ENCODE measurements at places on chromosomes 1 and 21.

DNA sequence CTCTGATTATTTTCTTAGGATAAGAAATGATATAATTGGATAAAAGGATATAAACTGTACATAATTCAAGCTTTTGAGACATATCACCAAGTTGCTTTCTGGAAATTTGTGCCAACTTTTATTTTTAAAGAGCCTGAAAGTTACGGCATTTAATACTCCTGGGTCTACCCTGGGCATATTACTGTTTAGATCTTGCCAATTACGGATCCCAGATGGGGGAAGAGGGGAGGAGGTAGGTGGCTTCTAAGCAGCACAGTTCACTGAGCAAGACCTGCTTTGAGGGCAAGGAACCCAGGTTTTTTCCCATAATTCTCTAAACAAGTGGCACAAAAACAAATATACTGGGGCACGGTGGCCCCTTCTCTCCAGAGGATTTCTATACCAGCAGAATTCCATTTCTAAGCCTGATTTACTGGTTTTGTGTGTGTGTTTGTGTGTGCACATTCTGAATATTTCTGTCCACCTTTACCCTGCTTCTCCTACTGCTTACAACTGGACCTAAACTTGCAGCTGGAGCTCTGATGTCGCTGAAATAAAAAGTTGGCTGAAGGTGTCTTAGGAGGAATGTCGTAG, 76.7 kb downstream of the LAMC2 start:
- DNase-seq, result no peak

DNA sequence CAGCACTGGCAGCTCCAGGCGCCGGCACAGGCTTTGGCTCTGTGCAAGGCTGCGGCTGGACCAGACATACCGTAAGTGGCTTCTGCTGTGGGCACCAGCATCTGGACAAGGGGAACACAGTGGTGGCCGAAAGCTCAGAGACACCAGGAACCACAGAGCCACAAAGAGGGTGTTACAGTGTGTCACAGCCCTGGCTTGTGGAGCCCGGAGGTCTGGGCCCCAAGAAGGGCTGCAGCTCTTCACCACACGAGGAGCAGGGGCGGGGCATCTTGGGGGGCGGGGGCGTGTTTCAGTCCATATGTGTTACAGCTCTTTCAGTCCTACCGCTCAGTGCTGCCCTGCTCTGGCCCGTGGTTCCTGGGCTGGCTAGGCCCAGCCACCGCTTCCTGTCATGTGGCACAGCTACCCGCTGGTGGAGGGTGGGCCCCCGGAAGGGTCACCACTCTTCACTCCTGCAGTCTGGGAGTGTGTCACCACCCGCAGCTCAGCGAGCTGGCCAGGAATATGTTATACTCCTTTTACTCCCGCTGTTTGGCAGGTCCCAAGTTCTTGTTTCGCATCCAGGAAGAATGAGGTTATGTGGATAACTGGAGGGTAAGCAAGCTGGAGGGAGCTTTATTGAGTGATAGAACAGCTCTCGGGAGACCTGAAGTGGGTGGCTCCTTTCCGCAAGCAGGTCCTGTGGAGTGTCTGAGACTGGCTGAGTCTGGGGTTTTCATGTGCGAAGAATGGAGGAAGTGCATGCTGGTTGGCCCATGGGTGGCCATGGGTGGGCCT, 3.3 kb upstream of the LSM10 start:
- no peak for DNase-seq

DNA sequence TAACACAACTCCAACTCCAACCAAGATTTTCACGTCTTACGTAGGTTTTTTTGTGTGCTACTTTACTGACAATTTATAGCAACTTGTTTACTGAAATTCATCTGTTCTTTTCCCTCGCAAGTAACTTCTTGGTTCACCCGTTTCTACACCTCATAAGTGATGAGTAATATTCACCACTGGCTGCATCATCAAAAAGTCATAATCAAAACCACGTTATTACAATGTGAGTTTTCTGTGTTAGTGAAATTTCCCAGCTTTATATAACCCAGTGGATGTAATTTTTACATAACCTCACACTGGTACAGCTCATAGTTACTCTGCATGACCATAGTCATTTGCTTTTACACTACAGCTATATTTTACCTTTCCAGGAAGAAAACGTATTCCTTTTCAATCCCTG, 401.1 kb upstream of the LYPLAL1 start:
- no peak for DNase-seq

- no peak for DNase-seq
Observed at GRCh38 chr1:12285496-12286143, 55.8 kb downstream of the VPS13D start.

DNA sequence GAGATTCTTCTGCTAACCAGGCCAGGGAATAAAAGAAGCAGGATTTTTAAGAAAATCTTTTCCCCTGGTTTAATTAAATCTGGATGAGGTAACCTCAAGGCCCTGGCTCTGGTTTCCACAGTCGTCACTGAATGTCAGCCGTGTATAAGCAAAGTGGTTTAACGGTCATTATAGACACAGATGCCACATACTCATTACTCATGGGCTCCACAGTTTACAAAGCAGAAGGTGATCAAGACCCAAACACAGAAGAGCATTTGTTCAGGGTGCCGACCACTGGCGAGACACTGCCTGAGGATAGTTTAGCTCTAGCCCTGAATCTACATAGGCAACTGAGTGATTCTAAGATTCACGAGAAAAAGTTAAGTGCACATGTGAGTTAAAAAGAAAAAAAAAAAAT, 27.8 kb upstream of the RAP1GAP start:
- no peak for DNase-seq

- no peak for DNase-seq
Observed at GRCh38 chr1:201760516-201760915, 68.4 kb upstream of the IPO9 start.

GRCh38 chr1:88990426-88990825, 2.0 kb downstream of the KYAT3 start:
- DNase-seq, result no peak

- DNase-seq, result no peak
Observed at GRCh38 chr1:108732398-108732797, 14.1 kb upstream of the STXBP3 start.

GRCh38 chr1:164723296-164723798, 164.4 kb downstream of the PBX1 start:
- DNase-seq, result no peak

DNA sequence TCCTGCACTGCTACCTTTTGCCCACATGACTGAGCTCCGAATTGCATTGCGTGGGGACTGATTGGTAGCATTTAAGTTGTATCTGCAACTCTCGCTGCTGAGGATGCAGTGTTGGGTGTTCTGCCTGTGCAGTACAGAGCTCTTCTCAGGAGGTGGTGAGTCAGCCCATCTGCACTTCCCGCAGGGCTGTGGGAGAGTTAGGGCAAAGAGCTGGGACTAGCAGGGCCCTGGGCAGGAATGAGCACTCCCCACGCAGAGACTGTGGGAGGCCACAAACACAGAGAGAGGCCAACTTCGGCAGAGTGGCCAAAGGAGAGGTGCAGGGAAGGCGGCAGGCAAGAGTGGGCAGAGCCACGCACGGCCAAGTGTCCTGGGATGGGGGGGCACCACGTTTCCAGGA, 244.7 kb downstream of the SIPA1L2 start:
- DNase-seq, result no peak

DNA sequence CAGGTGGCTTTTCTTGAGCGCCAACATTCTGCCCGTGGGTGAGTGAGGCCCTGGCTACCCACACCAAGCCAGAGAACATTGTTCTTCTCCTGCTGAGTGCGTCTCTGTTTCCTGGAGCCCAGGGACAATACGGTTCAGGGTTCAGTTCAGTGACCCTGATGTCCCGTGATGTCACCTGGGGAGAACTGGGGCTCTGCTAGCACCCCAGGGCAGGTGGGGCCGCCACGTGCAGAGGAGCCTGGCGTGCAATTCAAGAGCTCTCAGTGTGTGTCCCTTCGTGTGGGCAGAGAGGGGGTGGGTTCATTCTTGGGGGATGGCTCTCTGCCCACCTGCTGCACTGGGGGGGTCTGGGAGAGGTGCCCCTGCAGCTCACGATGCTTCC, 18.2 kb upstream of the PEX10 start:
- no peak for DNase-seq

DNA sequence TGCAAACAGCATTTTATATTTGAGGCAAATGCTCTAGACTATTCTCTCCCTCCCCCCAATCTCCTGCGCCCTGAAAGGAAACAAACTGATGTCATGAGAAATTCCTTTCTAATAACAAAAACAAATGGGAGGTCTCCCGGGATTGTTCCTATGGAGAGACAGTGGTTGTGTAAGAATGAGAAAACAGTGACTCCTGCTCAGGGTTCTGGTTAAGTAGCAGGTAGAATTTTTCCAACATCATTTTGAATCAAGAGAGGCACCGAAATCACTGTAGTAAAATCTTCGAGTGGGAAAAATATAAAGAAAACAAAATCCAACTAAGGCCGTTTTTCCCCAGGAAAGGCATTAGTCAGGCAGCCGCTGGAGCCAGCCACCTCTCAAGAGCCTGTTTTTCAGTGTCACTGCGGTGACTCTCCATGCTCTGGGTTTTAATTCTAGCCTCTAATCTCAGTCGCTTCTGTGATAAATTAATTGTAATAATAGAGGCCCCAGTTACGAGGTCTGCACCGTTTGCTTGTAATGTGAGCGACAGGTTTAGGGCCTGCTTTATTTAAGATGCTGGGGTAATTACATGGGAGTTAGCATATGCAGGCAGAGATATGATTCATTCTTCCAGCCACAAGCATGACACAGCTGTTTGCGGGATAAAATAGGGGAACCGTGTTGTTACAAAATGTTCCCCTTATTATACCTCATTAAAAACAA, 80.3 kb downstream of the RNF220 start:
- no peak for DNase-seq

DNA sequence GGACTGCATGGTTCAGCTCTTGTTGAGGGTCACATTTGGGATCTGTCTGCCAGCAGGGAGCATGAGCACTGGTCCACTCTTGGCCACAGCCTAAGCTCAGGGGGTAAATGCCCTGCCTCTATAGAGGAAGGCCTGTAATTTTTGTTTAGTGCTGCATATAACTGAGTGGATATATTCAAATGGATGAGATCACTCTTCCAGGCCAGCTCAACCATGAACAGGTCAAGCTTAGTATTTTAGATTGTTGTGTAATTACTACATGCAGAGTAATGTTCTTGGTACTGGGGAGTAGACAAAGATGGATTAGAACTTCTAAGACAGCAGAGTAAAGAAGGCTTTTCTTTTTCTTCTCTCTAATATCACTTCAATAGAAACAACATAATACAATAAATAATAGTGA, 376.9 kb downstream of the GPATCH2 start:
- no peak for DNase-seq

DNA sequence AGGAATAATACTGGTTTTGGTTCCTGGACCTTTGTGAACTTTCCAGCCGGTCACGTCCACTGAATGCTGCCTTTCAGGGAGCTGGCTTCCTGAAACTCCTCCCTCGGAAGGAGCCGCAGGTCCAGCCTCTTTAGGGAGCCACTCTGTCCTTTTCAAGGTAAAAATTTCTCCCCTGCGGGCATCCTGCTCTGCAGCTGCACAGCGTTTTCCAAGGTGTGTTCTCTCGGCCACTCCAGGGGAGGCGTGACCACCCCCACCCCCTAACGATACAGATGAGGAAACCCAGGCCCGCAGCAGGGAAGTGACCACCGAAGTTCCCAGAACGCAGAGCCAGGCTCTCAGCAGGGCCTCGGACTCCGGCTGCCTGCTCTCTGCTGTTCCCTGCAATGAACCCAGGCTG, 21.5 kb downstream of the PADI2 start:
- DNase-seq, result no peak

GRCh38 chr21:30577766-30578165, 12.4 kb downstream of the KRTAP22-2 start:
- DNase-seq, result no peak

- no peak for DNase-seq
Observed at GRCh38 chr1:1925437-1926345, 6.6 kb upstream of the TMEM52 start.

GRCh38 chr1:212700223-212700891, 717 bp upstream of the BATF3 start:
- no peak for DNase-seq

- no peak for DNase-seq
Observed at GRCh38 chr1:5511381-5512097, 480.7 kb downstream of the NPHP4 start.

GRCh38 chr1:6969106-6969505, 183.9 kb downstream of the CAMTA1 start:
- DNase-seq, result no peak

DNA sequence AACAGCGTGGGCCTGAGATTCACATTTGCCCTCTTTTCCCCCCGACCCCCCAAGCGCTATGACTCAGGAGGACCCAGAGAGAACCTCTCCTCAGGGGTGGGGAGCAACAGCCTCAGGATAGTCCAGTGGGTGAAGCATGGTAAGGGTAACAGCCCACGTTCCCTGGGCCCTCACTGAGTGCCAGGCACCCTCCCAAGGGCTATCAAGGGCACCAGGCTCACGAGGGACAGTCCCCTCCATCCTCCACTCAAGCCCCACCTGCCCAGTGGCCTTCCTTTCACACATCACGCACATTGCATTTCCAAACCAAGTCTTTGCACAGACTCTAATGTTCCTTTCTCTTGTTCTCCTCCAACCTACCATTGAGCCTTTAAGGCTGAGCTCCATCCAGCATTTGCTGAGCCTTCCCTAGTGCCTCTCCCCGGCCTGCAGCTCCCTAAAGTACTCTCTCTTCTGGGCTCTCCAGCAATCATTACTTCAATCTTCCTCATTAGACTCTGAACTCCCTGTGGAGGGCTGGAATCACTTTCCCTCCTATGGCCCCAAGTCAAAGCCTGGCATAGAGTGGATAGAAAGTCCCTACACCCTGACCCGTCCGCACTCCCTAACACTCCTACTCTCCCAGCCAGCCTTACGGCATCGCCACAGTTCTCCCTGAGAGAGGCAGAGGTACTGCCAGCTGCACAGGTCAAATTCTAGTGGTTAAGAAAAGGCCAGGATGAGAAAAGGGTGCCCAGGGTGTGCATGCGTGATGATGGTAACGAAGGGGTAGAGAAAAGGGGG, 1.0 kb downstream of the AKR7A2 start:
- DNase-seq, result no peak

- DNase-seq, result no peak
Observed at GRCh38 chr1:187471555-187471954, 642.8 kb downstream of the PLA2G4A start.

DNA sequence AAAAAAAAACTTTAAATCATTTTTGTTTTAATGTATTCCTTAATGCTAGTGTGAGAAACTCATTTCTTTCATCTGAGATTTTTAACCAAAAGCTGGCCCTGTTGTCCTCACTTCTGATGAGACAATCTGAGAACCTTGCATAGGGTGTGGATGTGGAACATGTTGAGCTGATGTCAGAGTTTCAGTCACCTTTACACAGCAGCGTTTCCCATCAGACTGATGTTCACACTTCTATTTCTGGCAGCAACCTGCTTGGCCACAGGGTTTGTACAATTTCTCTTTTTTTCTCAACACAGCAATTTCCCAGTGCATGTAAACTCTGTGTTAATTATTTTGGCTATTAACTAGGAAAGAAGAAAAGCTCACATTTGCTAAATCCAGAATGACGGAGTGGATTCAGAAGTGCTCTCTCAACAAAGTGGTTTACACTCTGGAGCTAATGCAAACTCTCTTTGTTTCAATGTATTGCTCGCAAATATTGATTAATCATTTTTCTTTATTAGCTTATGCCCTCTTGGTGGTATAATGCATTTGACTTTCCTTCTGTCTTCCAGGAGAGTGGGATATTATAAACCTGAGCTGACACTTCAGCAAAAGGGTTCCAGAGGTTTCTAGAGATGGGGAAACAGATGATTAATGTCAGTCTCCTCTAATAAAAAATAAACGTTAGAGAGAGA, 70.5 kb upstream of the HSPA13 start:
- no peak for DNase-seq
